Immature natural killer cell (primary cell): ENCODE measurements at places on chromosomes 5 and 9.

DNA sequence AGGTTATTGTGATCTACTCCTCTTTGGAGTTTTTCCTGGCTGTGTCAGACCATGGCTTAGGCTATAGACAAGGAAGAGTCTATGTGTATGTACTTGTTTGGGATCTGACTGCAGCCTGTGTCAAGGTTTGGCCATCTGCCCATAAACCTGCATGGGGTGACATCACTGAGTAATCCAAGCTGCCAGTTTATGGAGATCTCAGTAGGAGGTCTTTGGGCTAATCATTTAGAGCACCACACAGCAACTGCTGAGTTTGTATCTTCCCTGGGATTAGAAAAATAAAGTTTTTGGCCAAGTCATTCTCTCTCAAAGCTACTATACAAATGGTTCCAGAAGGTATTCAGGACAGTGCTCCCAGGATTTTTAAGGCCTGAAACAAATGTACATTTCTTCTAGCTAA, 65.5 kb upstream of the HSPB3 start:
- no peak for DNase-seq

- DNase-seq, result no peak
Observed at GRCh38 chr5:73998489-73998888, 372.5 kb downstream of the ARHGEF28 start.

DNA sequence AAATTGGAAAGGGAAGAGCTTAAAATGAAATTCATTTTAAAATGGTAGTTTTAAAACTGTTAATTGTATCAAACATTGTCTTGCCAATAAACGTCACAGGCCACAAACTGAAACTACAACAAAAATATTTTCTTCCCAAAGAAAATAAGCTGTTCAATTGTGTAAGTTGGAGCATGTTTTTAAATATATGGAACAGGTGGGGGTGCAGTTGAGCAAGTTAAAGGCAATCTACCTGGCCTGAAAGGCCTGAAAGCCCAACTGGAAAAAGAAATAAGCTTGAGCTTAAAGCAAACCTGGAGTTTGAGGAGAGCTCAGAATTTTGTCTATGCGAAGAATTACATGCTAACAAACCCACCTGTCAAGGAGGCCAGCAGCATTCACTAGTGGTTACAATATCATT, 439.5 kb downstream of the ACTL7B start:
- no peak for DNase-seq

DNA sequence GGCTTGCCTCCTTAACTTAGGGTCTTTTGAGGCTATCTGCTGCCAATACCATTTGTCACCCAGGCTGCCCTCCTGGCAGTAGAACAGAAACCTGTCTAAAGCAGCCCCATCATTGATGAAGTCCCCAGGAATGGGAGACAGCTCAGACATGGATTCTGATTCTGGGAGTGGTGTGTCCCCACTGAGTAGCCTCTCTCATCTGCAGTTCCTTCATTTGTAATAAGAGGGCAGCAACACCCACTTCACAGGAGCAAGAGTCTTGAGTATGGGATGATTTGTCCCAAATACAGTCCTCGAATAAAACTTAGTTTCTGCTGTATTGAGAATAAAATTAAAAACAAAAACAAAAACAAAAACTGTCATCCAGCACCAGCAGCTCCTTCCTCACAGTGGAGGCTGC, 167.6 kb downstream of the ASTN2 start:
- DNase-seq, result no peak

GRCh38 chr9:112823257-112823656, 67.4 kb downstream of the SLC46A2 start:
- DNase-seq, result no peak

GRCh38 chr5:124162767-124163532, 583.5 kb downstream of the ZNF608 start:
- no peak for DNase-seq

DNA sequence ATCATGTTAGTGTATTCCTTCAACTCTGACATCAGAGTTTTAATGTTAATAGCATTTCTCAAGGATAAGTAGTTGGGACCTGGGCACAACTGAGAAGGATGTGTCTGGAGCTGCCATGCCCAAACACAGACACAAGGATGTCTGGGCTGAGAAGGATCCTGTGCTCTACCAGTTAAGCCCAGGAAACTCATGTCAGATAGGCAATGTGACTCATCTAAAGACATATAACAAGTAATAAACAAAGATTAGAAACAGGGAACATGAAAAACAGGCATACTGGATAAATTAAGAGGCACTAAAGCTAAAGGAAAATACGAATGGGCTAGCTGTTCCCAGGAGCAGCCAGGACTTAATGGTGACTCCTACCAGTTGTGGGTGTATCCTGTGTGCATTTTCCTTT, 9.1 kb upstream of the EGFLAM start:
- DNase-seq, result no peak

GRCh38 chr5:157858527-157859226, at the start of gene CLINT1:
Gene CLINT1, minus strand, starts transcription at chr5:157859145. Its CDS starts 175 bp downstream, at chr5:157858970.
- DNase-seq, result peak; percentile 86

DNA sequence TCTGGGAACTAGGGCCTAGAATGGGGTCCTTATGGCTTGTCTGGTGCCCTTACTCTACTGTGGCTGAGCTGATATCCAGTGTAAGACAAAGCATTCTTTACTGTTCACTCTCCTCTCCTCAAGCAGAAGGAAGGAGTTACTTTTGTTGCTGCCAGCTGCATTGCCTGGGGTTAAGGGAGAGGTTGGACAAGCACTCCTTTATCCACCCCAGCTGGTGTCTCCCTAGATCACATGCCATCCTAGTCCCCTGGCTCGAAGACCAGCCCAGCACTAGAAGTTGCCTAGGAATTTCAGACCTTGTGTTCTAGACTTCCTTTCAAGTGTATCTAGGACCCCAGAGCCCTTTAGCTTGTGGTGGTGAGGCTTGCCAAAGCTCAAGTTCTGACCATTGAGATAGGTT, 1051.5 kb upstream of the C9orf72 start:
- no peak for DNase-seq

- DNase-seq, result no peak
Observed at GRCh38 chr5:60583616-60584015, 116.3 kb downstream of the DEPDC1B start.

DNA sequence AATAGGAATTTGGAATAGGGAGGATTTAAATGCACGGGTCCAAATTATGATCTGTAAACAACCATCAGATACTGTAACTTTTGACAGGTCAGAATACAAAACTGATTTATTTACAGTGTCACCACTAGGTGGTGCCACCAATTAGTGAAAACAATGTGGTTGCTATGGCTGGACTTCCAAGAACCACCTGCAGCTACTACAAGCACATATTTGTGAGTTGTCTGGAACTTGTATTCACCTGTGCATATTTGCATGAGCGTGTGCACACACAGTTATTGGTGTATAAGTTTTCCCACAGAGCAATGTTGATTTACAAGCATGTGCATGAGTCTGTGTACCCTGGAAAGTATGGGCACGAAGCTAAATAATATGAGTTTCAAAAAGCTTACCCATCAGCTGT, 3.0 kb upstream of the HRCT1 start:
- peak; percentile 29 for DNase-seq

GRCh38 chr9:18127499-18127875, 346.5 kb upstream of the ADAMTSL1 start:
- DNase-seq, result no peak

DNA sequence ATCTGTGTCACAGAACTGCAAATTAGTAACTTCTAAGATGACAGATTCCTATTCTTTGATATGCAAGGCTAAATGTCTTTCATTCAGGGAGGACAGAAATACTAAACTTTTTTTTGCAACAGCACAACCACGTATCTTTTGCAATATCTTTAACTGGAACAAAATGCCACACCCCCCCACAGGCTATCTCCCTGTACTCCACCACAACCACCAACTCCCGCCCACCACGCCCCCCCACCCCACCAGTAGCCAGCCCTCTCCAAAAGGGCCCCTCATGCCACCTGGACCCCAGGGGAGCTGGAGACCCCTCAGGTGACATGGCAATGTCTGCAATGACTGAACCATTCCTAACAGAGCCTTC, 131.8 kb downstream of the ROR2 start:
- DNase-seq, result no peak

- no peak for DNase-seq
Observed at GRCh38 chr9:121568343-121569265, 69.0 kb upstream of the GGTA1 start.

GRCh38 chr9:90555351-90556057, 87.1 kb downstream of the DIRAS2 start:
- DNase-seq, result no peak

- DNase-seq, result no peak
Observed at GRCh38 chr9:79189511-79189924, 382.2 kb upstream of the TLE4 start.

GRCh38 chr9:133104718-133105460, 16.2 kb downstream of the RALGDS start:
- DNase-seq, result no peak
